HuH-7 (cell line): ENCODE measurements at places on chromosomes 11 and 22.

- DNase-seq: no peak
Measured at GRCh38 chr11:115939731-115940421, 435.7 kb upstream of the CADM1 start.

- peak; percentile 53 for DNase-seq
Measured at GRCh38 chr11:123478352-123478987, 48.4 kb downstream of the GRAMD1B start.

GRCh38 chr22:30861688-30862552, 106.7 kb downstream of the MORC2 start:
- peak; percentile 5 for DNase-seq

GRCh38 chr11:122138744-122139594, 23.0 kb upstream of the BLID start:
- DNase-seq: no peak

GRCh38 chr11:61254403-61255025, 13.5 kb downstream of the PGA5 start:
- peak; percentile 95 for DNase-seq

DNA sequence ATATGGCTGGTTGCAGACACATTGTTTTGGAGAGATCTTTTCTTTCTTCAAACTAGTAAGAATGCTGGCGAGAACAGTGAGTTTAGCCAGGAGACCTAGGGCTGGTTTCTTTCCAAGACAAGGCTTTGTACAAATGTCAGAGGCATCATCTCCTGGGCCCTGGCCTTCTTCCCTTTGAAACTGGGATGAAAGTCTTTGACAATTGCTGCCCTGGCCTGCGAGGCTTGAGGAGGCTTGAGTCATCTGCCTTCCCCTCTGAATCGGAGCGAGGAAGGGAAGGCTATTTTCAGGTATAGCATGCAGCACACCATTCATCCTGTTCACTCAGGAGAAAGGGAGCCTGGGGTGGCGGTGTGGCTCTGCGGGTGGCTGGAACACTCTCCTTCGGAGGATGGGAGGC, 21.5 kb upstream of the PARVG start:
- DNase-seq: no peak

DNA sequence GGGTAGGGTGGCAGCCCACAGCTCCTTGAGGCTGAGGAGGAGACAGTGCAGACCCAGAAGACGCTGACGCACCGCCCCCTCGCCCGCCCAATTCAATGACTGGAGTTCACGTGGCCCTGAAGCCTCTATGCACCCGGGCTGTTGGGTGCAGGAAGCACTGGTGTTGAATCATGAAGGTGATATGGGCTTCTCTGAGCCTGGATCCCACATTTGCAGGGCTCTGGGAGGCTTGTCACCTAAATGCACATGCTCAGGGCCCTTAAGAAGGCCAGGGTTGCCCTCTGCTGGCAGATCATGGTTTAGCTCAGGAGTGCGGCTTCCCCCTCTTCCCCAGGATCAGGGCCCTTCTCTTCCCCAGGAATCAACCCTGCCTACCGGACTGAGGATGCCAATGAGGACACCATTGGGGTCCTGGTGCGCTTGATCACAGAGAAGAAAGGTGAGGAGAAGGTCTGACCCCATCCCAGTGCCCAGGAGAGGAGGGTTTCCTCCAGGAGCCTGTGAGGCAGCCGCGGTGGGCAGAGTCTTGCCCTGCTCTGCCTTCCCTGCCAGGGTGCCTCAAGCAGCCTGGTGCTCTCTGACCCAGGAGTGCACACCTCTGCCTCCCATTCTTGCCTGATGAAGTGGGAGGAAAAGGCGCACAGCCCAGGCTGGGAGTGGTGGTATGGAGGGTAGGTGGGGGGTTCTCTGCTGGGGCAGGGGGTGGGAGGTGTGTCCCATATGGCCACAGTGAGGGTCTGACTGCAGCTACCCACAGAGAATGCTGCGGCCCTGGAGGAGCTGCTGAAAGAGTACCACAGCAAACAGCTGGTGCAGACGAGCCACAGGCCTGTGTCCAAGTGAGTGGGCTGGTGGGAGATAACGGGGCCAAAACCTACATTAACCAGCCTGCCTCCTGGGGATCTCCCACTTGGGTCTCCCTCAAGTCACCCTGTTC, 17.5 kb downstream of the RELT start:
- peak; percentile 96 for DNase-seq

DNA sequence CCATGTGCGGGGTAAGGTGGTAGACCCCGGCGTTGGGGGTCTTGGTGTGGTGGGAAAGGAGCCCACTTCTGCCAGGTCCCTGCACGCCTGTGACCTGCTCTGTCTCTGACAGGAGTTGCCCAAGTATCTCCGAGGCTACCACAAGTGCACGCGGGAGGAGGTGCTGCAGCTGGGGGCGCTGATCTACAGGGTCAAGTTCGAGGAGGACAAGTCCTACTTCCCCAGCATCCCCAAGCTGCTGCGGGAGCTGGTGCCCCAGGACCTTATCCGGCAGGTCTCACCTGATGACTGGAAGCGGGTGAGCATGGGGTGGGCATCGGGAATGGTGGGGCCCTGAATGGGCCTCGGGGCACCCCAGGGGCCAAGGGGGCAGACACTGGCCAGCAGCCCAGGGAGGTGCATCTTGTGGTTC, 83.0 kb downstream of the MYO7A start:
- DNase-seq: no peak
